ENCODE measurements at places on chromosomes 16 and 17.

DNA sequence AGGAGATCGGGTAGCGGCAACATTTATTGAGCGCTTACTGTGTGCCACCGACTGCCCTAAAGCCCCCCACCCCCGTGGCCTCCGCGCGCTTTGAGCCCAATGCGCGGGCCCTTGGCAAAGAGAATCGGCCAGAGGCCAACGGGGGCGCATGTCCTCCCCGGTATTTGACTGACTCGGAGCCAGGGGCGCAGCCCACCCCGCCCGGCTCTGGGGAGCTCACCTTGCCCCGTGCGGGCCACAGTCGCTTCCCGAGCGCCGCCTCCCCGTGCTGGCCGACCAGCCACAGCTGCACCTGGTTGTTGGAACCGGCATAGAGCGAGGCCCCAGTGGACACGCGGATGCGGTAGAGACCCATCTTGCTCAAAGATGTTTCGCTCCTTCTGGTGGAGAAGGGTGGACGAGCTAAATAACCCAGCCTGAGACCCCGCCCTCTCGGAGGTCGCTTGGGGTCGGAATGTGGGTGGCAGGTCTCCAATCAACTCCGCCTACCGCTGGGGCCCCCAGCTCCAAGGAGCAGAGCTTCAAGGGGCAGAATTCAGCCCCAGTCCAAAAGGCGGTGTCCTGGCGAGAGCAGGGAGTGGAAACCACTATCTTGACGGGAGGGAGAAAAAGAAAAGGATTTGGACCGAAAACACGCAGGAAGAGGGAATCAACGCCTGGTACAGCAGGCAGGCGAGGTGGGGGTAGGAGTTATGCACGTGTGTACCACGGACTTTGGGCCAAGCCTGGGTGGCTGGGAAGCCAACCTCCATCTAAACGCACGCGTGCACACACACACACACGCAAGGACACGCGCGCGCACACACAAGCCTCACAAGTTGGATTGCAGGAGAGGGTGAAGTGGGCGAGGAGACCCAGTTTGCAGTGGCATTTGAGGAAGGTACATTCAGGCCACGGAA, at the start of gene ALOX15:
ALOX15 (minus strand) TSS at position 382 of the 899 bp plus-strand sequence; CDS start at position 355, 27 bp downstream.
- no peak for DNase-seq

DNA sequence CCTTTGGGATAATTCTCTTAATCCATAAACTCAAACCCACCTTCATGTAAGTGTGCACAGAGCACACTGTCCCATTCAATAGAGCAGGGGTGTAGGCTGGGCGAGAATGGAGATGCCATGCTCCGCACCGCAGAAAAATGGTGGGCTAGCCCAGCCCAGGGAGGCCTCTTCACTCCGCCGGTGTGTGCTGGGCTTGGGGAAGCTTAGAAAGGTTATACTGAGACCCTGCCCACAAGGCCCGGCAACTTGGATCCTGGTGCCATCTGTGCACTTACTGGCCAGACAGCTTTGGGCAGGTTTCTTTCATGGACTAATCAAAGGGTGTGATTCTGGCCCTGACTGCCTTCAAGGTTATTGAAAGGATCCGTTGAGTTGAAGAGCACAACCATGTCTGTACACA, 3.7 kb upstream of the STAT5A start:
- no peak for DNase-seq

DNA sequence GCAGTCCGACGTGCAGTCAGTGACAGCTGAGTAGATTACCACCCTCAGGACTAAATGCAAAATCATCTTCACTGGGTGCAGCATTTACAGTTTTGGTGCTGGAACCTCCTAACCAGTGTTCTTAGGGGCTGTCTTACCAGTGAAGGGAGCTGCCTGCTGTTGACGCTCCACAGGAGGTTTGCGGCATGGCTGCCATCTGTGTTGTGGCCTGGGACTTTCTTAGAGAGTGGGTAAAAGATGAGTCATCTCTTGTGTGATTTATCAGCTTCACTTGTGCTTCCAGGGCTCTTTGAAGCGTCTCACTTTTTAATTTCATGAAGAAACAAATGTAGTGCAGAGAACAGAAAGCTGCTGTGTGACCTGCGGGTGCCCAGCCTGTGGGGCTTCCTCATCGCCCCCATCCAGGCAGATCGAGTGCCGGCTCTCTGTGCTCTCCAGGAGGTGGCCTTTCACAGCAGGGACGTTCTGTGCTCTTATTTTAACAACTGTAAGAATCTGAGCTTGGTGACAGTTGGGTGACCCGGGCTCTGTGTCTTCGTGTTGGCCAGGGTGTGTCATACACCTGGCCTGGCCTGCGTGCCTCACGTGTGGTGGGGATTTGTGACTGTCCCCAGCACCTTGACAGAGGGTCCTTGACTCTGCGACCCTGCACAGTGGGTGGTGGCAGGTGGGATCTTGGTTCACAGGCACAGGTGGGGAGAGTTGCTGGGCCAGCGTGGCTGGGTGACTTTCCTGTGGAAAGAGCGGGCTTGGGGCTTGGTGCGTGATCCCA, 24.3 kb upstream of the ZNF750 start:
- DNase-seq, result peak; percentile 12

GRCh38 chr16:69870761-69871160, 80.4 kb upstream of the CLEC18A start:
- no peak for DNase-seq

- no peak for DNase-seq
These were observed 721.0 kb upstream of the KIF2B start for GRCh38 chr17:53101706-53102105.

DNA sequence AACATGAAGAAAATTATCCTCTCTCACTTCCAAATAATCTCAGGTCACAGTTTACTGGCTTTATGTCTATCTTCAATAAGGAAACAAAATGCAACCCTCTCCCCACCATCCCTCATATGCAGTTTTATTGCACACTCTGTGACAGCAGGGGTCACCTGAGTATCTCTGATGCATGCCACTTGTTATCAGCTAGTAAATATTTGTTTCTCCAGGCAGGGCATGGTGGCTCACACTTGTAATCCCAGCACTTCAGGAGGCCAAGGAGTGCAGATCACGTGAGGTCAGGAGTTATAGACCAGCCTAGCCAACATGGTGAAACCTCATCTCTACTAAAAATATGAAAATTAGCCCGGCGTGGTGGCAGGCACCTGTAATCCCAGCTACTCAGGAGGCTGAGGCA, 61.1 kb downstream of the ADAMTS18 start:
- DNase-seq, result no peak

DNA sequence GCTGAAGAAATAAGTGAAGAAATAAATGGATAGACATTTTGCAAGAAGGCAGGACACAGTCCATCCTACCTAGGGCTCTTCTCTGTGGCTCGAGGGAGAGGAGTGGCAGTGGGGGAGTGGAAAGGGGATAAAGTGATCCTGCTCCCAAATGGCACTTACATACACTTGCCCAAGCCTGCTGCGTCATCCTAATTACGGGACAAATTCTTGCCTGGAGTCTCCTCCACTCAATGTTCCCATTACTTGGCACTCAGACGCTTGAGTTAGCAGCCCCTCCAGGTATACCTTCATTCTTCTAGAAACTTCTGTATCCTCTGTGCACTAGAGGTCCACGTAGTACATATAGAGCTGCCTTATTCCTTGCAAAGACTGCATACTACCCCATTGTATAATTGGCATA, 15.7 kb upstream of the MAP3K14 start:
- DNase-seq, result no peak

DNA sequence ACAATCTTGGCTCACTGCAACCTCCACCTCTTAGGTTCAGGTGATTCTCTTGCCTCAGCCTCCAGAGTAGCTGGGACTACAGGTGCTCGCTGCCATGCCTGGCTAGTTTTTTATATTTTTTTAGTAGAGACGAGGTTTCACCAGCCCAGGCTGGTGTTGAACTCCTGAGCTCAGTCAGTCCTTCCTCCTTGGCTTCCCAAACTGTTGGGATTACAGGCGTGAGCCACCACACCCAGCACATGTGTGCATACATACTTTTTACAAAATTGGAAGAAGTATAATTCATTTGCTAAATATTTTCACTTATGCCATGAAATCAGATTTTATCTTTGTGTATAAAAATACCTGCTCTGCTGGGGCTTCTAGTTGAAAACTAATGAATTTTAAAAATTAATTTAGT, 13.2 kb downstream of the BPTF start:
- no peak for DNase-seq

DNA sequence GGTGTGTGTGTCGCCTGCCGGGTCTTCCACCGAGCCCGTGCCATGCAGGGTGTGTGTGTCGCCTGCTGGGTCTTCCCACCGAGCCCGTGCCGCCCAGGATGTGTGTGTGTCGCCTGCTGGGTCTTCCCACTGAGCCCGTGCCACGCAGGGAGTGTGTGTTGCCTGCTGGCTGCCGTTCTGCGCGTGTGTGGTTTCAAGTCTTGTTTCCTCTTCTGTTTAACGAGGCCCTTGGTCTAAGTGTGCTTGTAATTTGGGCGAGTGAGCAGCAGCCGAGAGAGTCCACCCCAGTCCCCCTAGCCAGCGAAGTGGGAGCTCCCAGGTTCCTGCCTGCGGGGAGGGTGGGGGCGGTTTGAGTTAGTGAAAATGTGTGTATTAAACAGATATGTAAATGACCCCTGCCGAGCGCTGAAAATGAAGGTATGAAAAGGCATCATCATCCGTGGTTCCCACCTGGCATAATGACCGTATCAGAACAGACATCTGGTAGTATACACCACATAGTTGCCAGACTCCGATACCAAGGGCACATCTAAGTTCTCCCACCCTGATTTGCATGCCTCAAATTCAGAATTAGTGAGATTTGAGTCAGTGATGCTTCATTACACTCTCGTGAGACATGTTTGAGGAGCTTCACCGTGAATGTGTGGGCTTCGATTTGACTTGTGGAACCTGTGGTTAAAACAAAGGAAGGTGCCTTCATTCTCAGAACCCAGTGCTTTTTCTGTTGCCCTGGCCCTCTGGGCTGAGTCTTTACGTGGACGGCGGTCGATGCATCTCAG, 114.5 kb upstream of the CHMP6 start:
- DNase-seq, result no peak

- no peak for DNase-seq
These were observed 12.0 kb downstream of the CA7 start for GRCh38 chr16:66856184-66856730.

- DNase-seq, result no peak
These were observed 189.3 kb upstream of the TNRC6C start for GRCh38 chr17:77769215-77769614.

GRCh38 chr16:89322321-89323119, 105.0 kb downstream of the ZNF778 start:
- DNase-seq, result no peak

DNA sequence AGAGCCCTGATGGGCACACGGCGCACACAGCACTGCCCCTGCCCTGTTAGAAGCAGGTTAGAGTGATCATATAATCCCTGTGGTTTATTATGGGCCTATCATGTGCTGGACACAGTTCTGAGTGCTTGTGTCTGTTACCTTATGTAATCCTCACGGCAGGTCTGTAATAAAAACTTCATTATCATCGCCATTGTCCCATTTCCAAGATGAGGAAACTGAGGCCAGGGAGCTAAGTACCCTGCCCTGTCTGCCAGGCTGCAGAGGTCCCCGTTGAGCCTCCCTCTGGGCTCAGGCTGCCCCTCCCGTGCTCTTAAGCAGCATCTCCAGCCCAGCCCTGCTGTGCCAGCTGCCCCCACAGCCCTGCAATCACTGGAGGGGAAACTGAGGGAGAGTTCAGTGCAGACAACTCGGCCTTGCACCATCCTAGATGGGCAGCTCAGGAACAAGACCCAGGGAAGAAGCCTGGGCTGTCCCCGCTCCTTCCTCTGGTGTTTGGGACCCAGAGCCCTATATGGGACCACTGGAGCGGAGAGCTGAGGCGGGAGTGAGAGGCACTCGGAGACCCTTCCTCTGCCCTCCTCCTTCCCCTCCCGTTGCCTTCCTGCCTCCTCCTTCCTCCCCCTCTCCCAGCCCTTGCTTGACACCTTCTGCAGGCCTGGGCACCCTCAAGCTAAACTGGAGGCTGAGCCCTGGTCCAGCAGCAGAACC, 42.0 kb downstream of the WNT3 start:
- no peak for DNase-seq

GRCh38 chr17:51351890-51352289, 91.5 kb downstream of the UTP18 start:
- DNase-seq, result no peak

DNA sequence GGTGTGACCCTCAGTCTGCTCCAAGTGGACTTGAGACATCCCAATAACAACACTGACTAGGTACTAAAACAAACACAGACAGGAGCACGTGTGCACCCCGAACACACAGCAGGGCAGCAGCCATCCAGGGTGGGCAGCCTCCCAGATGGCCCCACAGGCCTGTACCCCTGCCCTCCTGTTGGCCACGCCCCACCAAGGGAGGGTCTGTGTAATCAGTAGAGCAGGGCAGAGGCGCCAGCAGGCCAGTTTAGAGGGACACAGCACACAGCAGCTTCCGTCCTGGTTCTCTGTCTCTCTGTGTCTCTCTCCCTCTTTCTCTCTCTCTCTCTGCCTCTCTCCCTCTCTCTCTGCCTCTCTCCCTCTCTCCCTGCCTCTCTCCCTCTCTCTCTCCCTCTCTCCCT, 21.4 kb downstream of the ACTG1 start:
- no peak for DNase-seq

GRCh38 chr16:85553436-85554113, 59.5 kb upstream of the GSE1 start:
- DNase-seq, result no peak

GRCh38 chr17:47274319-47275069, 20.9 kb downstream of the ITGB3 start:
- DNase-seq, result no peak

DNA sequence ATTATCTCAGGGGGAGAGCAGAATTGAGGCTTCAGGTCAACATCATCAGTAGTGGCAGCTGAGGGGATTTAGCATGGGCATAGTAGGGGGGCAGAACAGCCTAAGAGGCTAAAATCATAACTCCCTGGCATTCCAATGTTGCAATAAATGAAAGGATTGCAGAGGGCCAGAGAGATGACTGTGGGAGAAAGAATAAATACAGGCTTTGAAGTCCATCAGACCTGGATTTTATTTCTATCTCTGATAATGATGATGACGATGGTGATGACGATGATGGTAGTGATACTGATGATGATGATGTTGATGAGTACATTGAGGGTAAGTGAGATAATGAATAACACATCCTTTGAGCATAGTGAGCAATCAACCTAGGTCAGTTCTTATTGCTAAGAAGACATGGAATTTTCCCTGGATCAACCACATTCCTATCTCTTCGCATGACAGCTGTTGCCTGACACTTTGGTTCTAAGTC, 107.4 kb upstream of the CDH11 start:
- no peak for DNase-seq

- no peak for DNase-seq
These were observed 22.2 kb downstream of the SOST start for GRCh38 chr17:43736389-43736788.

GRCh38 chr17:17859909-17860765, 23.4 kb upstream of the SREBF1 start:
- no peak for DNase-seq

Measured in amniotic stem cell (primary cell).